Omental fat pad (tissue), 4 donors: ENCODE measurements at places on chromosomes 2 and 18.

DNA sequence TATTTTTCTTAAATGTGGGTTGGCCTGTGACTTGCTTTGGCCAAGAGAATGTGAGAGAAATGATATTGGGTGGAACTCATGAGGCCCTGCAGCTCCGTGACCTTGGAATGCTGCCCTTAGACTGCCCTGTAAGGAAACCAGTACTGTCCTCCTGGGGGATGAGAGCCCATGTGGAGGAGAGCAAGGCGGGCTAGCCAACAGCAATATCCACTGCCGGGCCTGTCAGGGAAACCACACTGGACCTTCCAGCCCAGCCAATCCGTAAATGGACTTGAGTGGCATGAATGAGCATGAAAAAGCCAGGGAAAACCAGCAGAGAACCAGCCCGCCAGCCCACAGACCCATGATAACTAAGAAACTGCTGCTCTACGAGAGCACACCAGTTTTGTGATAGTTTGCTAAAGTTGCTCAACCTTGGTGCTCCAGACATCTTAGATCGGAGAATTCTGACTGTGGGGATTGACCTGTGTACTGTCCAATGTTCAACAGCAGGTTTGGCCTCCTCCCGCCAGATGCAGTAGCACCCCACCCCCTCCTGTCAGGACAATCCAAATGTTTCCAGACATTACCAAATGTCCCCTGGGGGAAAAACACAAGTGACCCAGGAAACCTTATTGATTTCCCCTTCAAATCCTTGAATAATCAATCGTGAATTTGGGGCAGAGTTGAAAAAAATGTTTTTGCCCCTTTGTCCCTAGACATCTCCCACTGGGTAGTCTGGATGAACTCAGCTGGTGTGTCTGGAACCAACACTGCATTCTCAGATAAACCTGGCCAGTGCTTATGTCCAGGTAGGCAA is 27.2 kb downstream of the ALPK2 start:
- DNase-seq: no peak

GRCh38 chr2:207126724-207127308 is 38.9 kb downstream of the KLF7 start:
- no peak for DNase-seq

- no peak for DNase-seq
Measured at GRCh38 chr18:22558945-22559385, 141.2 kb upstream of the CTAGE1 start.

GRCh38 chr2:159976527-159977160 is 85.8 kb downstream of the PLA2R1 start:
- no peak for DNase-seq

GRCh38 chr2:239053801-239054503 is 206.1 kb downstream of the TWIST2 start:
- DNase-seq: no peak

DNA sequence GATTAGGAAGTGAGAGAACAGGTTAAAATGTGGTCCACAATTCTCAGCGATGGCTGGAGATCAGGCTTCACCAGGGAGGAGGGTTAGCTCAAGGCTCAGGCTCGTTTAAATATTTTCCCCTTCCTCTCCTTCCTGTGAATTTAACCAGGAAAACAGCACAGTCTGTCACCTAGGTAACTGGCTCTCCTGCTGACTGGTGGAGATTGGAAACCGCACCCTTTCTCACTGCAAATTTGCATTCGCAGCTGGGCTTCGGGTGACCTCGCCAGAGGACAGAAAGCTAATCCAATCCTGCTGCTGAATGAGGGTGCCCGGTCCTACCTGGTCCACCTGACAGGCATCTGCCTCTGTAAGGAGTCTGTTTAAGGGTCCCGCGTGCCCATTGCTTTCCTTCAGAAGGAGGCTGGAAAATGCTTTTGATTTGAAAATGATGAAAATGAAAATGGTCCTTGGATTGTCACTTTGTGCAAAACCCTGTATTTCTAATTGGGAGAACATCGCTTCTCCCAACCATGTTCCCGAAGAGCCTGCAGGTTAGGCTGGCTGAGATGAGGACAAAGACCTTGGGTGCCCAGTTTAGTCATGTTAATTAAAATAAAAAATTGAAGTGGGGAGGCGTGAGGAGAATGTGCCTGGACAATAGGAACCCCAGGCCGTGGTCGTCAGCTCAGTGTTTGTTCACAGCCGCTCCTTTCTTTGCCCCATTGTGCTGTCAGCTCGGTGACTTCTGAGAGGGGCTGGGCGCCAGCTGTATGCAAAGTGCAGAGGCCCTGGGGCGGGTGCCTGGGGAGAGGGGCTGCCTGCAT is 43.4 kb upstream of the MTCL1 start:
- DNase-seq: no peak

- no peak for DNase-seq
Measured at GRCh38 chr2:109120166-109120565, 8.8 kb upstream of the SH3RF3 start.

- DNase-seq: no peak
Measured at GRCh38 chr2:189155795-189156194, 23.8 kb downstream of the COL5A2 start.

DNA sequence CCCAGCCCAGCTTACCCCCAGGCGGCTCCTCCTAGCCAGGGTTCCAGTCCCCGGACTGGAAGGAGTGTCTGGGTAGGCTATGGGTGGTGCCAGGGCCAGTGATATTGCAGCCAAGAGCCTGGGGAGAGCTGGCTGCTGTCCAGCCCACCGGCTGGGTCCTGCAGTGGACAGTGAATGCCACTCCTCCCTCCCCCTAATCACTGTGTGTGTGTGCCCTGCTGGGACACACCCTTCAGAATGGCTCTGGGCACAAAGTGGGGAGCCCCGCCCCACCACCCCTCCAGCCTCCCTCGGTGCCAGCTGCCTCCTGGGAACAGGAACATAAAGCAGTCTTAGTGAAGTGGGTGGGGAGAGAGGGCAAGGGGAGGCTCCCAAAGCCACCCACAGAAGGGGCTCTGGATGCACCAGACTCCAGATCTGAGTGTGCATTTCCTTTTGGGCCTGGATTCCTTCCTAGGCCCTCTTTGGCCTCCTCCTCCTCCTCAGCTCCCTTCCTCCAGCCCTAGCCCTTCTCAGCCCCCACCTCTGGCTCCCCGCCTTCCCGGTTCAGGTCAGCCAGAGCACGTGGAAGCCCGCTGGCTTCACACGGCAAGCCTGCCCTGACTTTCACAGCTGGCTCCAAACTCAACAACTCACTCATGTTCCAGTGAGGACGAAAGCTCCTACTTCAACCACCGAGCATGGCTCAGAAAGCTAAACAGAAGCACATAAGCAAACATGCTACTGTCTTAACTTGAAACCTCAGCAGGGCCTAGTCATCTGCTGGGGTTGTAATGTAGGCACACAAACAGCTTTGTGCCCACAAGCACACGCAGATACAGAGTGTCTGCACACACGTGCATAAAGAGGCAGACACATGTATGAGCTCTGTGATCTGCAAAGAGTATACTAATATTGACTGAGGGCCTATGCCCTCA is 209.2 kb upstream of the SMAD2 start:
- no peak for DNase-seq

GRCh38 chr2:234989183-234989701 is 37.4 kb downstream of the SH3BP4 start:
- peak; percentile 81 for DNase-seq

DNA sequence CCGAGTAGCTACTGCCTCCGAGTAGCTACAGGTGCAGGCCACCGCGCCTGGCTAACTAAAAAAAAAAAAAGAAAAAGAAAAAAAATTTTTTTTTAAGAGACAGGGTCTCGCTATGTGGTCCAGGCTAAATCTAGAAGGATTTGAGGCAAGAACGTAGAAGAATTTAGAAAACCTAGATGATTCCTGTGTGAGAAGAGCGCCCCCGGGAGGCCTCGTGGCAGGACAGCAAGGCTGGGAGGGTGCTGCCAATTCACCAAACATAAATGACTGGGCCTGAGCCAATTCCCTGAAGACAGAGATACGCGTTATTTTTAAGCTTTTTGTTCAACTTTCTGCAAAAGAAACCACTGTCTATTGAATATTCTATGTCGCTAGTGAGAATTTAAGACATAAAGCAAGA is 90.1 kb upstream of the TGFA start:
- DNase-seq: no peak

DNA sequence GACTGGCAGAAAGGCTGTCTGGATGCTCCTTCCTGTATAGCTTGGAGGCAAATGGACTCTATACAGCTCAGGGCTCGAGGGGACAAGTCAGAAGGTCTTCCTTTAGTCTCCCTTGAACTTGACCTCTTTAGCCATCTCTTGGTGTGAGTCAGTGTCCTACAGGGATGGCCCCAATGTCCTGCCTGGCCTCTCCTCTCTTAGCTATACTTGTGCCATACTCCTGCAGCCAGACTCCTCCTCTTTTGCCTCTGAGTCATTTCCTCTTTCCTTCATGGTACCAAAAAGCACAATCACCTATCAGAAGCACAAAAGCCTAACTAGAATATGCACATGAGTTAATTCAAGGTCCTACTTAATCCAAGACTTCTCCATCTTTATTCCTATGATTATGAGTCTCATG is 112.7 kb downstream of the XRCC5 start:
- DNase-seq: no peak

- no peak for DNase-seq
Measured at GRCh38 chr2:209638346-209638745, 133.3 kb upstream of the UNC80 start.

GRCh38 chr2:187615364-187615763 is 61.1 kb upstream of the TFPI start:
- no peak for DNase-seq

DNA sequence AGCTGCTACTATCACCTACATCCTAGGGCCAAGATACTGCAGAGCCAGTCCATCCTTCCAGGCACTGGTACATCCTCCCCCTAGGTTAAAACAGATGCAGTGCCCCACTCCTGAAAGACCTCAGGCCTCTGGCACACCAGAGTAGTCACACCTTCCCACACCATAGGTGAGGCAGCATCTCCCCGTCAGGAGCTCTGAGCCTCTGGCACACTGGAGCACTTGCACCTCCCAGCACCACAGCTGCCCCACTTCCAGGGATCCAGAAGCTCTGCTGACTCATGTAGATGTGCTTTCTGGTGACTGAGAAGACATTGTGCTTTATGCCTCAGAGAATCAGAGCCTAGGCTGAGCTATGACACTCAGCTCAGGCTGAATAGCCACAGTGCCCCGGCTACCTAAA is 138.4 kb upstream of the COL3A1 start:
- no peak for DNase-seq

GRCh38 chr2:172467382-172467781 is 40.0 kb downstream of the ITGA6 start:
- DNase-seq: no peak

- DNase-seq: no peak
Measured at GRCh38 chr2:239298116-239298804, 102.6 kb downstream of the HDAC4 start.

DNA sequence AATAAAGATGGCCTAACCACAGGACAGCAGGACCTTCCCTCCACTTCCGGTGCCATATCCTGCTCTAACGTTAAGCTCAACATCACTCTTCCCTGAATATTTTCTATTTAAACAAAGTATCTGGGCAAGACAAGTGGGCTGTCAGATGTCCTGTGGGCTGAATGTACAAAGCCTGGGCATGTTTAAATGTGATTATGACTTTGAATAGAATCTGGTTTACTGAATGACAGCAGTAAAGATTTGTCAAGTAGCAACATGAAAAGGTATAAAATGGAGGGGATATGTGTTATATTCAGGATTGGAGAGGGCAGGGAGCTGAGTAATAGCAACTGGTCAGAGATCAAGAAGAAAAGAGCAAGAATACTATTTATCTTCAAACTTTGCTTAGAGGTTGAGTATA is 540.9 kb downstream of the NRXN1 start:
- DNase-seq: no peak

GRCh38 chr18:75104483-75104882 is 104.5 kb downstream of the PTGR3 start:
- DNase-seq: no peak

- no peak for DNase-seq
Measured at GRCh38 chr2:102059151-102059550, 67.4 kb downstream of the IL1R2 start.

GRCh38 chr18:6079406-6079805 is 184.1 kb upstream of the TMEM200C start:
- no peak for DNase-seq

GRCh38 chr2:231877533-231878456 is 48.4 kb downstream of the NPPC start:
- DNase-seq: no peak

DNA sequence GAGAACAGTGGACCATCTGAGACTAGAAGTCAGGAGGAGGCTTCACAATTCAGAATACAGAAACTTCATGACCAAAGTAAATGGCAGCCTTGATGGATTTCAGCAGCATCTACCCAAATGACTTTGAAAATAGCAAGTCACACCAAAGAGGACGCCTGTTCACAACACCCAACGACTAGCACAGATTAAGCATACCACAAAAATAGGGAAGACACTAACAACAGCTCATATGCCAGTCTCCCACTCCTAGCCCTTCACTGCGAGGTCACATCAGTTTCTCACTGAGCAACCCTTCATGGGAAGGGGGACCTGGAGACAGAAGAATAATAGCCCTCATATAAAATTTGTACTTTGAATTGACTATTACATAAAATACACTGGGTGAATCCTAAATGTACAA is 228.4 kb upstream of the SLC39A10 start:
- DNase-seq: no peak

- DNase-seq: no peak
Measured at GRCh38 chr18:55343396-55344073, 244.5 kb downstream of the TCF4 start.

DNA sequence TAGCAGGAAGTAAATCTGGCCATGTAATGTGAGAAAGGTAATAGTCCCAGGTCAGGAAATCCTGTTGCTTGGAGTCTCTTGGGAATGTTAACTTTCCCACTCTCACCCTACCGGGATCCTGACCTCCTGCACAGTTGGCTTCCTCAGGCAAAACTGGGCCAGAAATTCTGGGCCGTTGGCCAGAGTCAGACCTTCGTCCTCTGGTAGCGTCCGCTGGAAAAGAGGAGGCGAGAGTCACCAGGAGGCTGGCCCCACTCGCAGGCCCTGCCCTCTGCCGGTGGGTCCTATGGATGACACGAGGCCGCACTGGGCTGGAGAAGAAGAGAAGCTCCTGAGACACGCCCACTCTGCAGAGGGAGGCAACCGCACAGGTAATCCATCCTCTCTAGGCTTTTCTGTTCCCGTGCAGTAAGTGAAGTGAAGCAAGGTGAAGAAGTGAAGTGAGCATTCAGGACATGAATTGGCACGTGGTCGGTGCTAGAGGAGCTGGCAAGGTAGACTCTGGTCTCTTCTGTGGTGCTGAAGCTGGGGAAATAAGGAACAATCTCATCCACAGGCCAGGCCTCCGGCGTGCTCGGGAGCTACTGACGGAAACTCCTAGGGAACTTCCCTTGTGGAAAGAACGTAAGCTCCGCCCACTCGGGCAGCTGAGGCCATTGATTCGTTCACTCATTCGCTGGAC is 182.7 kb upstream of the GLI2 start:
- DNase-seq: peak; percentile 65

DNA sequence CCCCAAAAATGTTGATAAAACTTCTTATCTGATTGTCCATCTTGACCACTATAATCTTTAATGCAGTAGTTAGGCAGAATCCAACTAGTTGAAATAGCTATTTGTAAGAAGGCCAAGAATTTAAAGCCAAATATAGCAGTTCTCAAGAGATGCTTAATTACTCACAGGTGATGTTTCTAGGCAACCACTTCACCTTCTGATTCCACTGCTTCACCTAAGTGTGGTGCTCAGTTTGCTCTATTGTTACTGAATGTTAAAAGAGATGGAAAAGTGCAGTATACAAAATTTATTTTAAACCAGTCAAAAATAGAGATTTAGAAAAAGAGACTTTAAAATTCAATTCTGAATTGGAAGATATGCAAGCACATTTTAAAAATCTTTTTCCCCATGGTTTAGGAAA is 539.4 kb downstream of the ZNF804A start:
- DNase-seq: no peak
